ENCODE measurements at places on chromosomes 7 and 10.
A peak's percentile ranks its signal among the peaks of the same experiment; 100 is the strongest.

DNA sequence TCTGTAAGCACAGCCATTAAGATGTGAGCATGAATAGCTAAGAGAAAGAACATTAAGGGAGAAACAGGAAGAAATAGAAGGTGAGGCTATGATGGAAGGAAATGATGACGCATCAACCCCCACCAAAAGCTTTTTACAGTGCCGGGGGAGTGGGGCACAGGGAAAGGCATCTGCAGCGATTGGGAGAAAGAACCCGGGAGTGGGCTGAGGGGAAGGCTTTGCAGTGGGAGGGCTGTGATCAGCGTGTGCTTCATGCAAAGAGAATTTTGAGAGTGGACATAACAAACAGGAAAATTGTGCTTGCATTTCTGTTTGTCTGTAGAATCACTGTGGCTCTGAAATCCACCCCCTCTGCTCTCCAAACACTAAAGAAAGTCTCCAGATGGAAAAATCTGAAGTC, 250.8 kb downstream of the KCNMA1 start:
- DNase-seq, result no peak

DNA sequence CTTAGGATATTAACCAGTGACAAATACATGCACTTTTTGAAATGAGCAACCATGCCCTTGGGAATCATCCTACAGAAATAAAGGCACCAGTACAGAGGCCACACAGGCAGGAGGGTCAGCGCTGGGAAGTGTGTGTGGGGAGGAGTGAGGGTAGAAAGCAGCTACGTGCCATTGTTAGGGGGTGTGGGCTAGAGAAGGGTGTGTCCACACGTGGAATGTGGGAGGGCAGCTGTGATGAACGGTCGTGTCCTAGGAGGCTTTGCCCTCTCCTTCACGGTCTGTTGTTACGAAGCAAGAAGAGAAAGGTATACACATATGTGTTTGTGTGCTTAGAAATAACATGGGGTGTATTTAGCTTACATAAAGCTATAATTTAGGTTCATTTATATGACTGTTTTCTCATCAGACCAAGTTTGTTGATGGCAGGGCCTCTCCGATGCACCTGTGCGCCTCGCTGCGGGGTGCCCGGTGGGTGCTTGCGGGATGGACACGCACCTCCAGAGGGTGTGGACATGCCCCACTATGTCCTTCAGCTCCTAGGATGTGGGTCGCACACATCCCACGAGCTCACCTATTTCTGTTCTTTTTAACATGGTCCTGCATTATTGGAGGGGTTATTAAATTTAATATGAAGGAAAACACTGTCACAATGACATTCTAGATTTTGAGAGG, 16.9 kb upstream of the GET4 start:
- no peak for DNase-seq

DNA sequence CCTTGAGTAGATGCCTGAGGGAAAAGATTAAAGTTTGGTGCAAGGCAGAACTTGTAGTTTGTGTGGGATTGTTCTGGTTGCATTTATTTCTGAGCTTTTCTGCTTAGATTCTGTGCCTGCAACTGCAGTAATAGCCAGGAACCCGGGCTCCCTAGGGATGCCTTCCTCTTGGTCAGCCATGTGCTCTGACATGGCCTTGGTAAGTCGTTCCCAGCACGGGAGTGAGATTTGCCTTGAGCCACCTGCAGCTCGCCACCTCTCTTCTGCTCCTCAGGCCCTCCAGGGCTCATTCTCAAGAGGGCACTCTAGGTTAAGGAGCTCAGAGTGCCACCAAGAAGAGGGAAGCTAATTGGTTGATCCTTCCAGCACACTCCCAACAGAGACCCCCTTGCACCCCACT, 350.6 kb upstream of the MKI67 start:
- no peak for DNase-seq

DNA sequence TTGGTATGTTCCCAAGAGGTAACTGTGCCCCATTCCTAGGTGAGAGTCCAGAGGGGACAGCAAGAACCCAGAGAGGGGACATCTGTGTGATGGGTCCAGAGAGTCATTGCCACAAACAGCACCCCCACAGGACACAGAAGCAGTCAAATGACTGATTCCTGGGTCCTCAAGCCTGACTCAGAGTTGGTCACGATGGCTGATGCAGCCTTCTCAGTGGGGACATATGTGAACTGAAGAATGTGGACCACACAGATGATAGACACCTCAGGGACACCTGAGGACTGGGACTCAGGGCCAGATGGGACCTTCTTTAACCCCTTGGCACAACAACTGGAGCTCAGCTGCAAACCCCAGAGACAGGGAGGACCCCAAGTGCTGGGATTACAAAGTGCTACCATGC, 96.5 kb downstream of the STRA8 start:
- no peak for DNase-seq

DNA sequence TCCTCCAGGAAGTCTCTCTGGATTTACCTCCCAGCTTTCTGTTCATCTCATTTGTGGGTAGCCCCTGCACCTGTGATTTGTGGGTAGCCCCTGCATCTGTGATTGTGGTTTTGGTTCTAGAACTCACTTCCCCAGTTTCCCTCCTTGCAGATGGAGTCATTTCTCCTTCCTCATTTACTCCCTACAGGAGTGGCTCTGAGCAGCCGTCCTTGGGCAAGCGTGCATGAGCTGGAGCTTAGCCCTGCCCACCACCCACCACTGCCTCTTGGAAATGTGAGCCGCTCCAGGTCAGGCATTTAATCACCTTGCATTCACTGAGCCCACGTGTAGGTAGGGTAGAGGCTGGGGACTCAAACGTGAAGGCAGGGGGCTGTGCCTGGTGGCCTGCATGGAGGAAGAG, 8.2 kb downstream of the COL26A1 start:
- DNase-seq, result peak; percentile 74

- no peak for DNase-seq
Observed at GRCh38 chr7:2301511-2301863, 12.8 kb downstream of the SNX8 start.

- DNase-seq, result no peak
Observed at GRCh38 chr10:64813391-64813790, 1292.2 kb downstream of the REEP3 start.

DNA sequence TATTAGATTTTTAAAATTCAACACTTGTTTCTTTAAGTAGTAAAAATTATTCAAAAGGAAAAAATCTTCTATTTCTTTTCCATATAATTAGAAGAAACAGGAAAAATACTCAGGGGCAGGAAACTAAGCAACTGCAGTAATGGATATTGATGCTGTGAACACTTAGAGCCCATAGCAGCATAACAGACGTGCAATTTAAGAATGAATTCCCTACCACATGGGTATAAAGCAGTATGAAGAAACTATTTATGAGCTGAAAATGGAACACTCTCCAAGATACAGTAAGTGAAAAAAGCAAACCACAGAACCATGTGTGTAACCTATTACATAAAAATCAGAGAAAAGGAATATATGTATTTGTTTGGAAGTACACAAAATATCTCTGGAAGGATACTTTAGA, 30.8 kb downstream of the ARHGAP19 start:
- DNase-seq, result no peak

GRCh38 chr7:17402628-17403278, 104.3 kb downstream of the AHR start:
- DNase-seq, result no peak

DNA sequence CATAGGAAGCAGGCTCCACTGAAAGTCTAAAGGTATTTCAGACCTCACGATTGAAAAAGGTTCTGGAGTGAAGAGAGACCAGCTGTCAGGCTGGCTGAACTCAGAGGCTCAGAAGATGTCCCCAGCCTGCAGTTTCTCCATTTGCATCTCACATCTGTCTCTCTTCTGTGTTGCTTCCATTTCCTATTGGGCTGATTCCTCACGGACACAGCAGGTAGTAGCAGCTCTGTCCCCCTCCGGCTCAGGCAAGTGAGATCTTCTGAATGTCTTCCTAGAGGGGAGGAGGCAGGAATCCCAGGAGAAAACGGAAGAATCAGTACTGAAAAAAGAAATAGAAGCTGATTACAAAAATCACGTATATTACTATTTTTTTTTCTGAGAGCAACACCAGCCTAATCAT, 274.1 kb upstream of the COBL start:
- no peak for DNase-seq

DNA sequence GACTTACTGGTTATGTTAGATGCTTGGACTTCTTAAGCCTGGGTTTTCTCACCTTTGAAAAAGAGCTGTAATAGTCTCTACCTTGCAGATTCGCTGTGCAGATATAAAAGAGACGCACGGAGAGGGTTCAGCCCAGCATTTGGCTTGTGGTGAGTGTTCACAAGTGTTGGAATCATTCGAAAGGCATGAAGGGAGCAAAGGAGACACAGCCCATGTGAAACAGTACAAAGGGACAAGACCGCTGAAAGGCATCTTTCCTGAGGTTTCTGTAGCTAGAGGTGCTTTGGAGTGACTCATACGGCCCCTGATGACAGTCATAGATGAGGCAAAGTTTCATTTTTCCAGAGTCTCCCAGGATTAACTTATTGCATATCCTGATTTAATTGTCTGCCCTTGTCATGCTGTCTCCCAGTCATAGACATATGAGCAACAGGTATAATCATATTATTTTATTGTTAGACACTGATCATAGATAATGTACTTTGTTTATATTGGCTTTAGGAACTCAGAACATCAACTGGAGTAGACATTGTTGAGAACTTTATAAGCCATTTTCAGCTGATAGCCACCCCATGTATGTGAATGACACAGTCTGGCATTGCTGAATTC, 171.1 kb downstream of the ADRA2A start:
- no peak for DNase-seq

DNA sequence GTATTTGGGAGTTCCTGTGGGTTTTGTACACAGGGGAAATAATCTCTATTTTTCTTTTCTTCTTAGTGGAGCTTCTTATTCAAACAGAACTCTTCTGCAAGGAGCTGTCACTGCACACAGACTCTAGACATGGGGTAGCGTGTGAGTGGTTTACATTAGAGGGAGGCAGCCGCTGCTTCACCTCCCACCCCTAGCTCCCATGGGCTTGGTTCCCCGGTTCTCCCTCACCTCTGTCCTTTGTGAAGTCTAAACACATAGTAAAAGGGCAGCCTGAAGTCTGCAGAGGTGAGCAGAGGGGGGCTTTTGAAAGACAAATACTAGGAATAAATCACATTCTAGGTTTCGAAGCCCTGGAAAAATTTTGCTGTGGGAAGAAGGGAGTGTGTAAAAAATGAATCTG, 5.5 kb downstream of the ASB4 start:
- no peak for DNase-seq

DNA sequence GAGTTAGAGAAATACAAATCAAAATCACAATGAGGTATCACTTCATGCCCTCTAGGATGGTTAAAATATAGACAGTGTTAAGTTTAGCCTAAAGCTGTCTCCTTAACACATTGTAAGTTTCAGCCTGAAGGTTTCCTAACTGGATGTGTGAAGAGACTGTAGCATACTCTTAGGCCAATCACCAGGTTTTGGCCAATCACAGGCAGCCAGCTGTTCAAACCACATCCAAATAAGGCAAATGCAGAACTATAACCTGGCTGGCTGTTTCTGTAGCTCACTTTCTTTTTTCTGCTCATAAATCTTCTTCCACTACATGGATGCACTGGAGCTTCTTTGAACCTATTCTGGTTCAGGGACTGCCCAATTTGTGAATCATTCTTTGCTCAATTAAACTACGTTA, 19.7 kb downstream of the ESYT2 start:
- DNase-seq, result no peak

GRCh38 chr10:52666931-52667330, 105.7 kb downstream of the MBL2 start:
- no peak for DNase-seq

- no peak for DNase-seq
Observed at GRCh38 chr10:2660276-2660675, 407.1 kb upstream of the PFKP start.

DNA sequence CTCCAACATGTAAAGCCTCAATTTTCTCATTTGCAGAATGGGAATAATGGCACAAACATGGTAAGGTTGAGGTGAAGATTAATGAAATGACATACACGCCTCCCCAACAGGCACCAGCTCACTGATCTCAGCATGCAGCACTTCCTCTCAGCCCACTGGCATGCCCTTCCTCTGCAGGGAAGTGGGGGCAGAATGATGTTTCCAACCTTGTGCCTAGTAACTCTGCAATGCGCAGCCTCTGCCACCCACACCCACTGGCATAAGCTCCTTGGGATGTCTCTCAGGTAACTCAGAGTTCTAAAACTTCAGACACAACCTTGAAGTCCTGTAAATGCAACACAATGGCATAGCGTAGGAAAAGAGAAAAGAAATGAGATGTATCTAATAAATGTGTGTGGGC, 540.7 kb downstream of the HTR7 start:
- DNase-seq, result no peak

GRCh38 chr10:119693262-119693957, 32.4 kb upstream of the INPP5F start:
- DNase-seq, result no peak

GRCh38 chr10:114506871-114507385, 102.6 kb upstream of the AFAP1L2 start:
- DNase-seq, result no peak

- DNase-seq, result no peak
Observed at GRCh38 chr7:90886416-90886815, 290.3 kb downstream of the CDK14 start.

DNA sequence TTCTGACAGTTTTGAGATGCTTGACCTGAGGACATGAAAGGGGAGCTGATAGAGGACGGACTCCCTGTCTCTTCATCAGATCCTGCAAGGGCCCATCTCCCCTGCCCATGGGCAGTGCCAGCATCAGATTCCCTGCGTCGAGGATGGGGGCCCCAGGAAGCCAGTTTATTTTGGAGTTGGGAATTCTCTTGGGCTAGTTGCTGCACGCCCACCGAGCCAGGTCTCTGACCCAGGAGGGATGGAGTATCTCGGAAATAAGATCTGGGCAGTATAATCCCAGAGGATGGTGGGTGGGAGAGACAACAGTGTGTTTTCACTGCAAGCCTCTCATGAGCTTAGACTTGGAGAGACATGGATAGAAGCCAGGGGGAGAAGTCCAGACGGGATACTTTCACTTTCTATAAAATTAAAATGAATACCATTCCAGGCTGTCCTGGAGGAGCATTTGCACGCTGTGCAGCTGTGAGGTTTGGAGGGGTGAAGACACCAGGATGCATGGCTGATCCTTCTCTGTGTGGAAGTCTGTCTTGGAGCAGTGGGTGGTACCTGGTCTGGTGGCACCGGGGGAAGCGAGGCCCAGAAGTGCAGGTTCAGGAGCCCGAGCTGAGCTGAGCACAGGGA, 25.8 kb downstream of the DOCK1 start:
- DNase-seq, result no peak

- DNase-seq, result no peak
Observed at GRCh38 chr7:49166441-49166840, 242.1 kb downstream of the CDC14C start.

- DNase-seq, result no peak
Observed at GRCh38 chr10:79401015-79401921, 44.2 kb downstream of the ZCCHC24 start.

DNA sequence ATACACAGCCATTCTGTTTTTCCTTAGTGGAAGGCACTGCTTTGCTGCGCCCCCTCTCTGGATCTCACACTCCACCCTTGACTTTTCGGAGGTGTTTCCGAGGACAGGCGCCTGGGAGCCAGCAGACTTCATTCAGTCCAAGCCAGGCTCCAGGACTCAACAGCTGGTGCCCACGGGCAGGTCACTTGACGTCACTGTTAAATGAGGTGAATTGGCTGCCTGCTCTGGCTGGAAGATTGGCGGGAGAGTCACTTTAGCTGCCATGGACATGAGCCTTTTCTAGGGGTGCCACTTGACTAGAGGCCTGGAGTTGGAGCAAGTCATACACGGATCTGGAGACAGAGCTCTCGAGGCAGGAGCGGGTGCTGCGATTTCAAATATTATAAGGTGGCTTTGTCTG, 3.2 kb downstream of the HTRA1 start:
- no peak for DNase-seq

GRCh38 chr7:55160539-55160938, 141.7 kb downstream of the EGFR start:
- DNase-seq, result no peak
